ENCODE measurements at places on chromosomes 3 and 15.

DNA sequence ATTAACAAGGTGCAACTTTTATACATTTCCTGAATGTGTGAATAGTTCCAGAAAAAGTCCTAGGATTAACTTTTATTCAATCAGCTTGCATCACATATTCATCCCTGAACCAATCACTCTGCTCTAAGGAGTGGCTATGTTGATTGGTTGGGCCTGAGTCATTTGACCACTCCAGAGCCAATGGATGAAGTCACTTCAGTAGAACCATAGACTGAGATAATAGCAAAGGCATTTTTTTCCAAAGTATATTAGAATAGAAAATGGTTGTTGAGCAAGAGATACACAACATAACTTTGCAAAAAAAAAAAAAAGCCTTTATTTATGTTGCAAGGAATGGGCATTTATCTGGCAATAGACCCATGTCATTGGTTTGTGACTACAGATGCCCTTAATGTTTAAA lies 55.5 kb upstream of the AGTR1 start:
- DNase-seq = no peak

- DNase-seq = no peak
These were observed 5.9 kb downstream of the EPHA3 start for GRCh38 chr3:89113344-89113743.

DNA sequence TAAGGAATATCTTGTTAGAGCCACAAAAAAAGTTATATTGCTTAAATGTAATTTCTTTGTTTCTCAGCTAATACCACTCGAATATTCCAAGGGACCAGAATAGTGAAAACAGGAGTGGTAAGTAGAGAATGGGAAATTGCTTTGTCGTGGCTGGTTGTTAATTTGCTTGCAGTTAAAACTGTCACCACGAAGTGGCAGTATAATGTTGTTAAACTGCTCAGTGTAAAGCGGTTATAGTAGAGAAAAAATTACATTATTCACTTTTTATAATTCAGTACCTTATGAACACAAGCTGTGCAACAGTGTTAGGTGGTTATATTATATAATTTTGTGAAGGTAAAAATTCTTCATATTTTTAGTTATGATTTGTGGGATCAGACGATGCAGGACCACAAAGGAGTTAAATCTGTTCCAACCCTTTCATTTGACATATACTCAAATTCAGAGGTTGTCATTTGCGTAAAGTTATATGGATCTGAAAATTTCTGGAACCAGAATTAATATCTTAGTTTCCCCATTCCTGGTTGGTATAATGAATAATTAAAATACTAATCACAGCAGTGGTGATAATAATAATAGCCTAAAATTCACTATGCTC lies 171.8 kb downstream of the FEZF2 start:
- DNase-seq = peak; percentile 12

DNA sequence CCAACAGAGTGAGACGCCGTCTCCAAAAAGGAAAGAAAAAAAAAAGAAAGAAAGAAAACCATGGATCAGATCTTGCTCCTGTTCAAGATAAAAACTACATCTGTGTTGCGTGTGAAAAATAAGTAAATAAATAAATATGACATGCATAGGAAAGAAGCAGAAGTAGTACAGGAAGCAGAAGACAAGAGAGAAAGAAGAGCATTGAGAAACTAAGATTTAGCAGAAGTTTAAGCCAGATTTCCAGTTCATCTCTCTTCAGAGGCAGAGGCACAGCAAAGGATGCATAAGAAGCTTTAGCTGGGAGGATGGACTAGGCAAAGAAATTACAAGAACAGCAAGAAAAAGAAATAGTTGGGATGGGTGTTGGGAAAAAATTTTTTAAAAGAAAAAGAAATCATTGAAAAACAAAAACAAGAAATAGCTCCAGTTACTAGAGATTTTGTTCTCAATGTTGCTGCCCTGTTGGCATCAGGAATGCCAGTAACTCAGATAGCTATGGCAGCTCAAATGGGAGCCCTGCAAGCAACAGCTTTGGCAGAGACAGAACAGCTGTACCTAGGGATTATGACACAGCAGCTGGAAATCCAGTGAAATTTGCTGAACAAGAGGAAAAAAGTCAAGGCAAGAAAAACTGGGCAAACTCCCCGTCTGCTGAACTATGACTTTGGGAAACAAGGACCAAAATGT lies 17.3 kb downstream of the AP3S2 start:
- DNase-seq = no peak

DNA sequence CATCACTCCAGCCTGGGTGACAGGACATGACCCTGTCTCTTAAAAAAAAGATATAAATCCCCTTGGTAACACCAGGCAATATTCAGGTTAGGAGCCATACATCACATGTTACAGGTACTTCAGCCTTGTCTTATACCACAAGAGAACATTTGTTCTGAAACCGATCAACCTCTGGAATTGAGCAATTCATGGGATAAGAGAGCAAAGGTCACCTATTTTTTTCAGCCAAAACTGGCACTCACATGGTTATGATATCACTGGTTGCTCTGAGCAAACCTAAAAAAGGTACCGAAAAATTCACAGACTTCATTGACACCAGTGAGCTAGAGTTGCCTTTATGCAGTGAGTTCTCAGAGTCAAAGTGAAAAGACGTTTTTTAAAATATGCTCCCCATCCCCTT lies 9.1 kb downstream of the SPICE1 start:
- DNase-seq = no peak

GRCh38 chr3:187080799-187081450 lies 58.4 kb downstream of the RPL39L start:
- no peak for DNase-seq
